ENCODE measurements at places on chromosomes 7 and 10.

DNA sequence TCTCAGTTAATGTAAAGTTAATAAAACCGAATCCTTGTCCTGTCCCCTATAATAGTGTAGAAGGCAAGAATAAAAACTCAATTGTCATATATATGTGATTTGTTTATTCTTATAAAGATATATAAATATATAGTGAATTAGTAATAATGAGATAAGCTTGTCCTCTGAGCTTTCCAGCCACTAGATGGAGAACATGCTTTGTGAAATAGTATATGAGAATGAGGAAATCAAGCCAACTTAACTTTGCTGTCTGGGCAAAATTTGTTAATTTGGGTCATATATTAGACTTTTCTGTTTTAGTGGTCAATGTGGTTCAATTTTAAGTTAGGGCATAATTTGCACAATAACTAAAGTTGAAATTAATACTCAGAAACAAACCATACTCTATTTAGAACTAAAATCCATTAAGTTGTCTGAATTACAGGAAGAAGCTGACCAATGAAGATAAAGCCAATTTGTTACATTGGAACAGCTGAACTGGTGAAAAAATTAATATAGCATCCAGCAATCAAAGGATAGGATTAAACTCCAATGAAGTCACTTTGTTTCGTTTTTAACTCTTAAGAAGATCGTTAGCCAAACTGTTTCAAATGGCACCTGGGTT, 595.0 kb downstream of the ARL4A start:
- no peak for DNase-seq

DNA sequence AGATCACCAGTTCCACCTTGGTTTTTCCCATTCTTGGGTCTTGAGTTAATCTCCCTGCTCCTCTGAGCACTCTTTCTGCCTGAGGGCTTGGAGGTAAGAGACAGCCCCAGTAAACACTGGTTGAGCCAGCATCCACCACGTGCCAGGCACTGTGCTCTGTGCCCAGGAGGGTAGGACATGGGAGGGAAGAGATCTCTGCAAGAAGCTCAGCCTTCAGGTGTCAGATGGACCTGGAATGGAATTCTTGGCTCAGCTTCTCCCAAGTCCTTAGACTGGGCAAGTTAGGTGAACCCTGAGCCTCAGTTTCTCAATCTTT, 2.5 kb downstream of the ZYX start:
- DNase-seq: no peak

DNA sequence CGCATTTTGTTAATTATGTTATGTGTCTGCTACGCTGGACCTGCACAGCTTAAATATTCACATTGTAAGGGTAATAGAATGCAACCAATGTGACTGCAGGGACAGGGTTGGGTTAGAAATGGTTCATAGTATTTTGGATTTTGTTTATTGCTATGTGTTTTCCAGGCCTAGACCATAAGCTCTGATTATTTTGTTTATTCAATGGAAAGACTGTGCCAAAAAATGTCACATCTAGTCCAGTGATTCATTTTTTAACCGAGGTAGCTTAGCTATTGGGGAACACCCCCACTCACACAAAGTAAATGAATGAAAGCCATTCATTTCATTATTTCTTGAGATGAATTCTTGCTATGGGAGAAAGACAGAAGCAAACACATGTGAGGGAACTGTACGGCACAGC, 516.5 kb upstream of the ANKRD30A start:
- DNase-seq: no peak

- no peak for DNase-seq
Observed at GRCh38 chr7:91165846-91166230, 98.4 kb upstream of the FZD1 start.

DNA sequence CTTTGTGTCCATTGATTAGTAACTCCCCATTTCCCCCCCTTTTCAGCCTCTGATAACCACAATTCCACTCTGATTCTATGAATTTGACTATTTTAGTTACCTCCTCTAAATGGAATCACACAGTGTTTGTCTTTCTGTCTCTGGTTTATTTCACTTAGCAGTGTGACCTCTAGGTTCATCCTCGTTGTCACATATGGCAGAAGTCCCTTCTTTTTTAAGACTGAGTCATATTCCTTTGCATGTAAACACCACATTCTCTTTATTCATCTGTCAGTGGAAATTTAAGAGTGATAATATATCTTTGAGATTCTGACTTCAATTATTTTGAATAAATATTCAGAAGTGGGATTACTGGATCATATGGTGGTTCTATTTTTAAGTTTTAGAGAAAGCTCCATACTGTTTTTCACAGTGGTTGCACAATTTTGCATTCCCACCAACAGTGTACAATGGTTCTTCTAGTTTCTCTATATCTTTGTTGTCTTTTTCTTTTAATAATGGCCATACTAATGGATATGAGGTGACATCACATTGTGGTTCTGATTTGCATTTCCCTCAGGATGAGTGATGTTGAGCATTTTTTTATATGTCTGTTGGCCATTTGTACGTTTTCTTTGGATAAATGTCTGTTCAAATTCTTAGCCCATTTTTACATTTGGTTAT, 126.1 kb upstream of the GRB10 start:
- no peak for DNase-seq

GRCh38 chr7:53491051-53491450, 455.6 kb downstream of the POM121L12 start:
- DNase-seq: no peak

DNA sequence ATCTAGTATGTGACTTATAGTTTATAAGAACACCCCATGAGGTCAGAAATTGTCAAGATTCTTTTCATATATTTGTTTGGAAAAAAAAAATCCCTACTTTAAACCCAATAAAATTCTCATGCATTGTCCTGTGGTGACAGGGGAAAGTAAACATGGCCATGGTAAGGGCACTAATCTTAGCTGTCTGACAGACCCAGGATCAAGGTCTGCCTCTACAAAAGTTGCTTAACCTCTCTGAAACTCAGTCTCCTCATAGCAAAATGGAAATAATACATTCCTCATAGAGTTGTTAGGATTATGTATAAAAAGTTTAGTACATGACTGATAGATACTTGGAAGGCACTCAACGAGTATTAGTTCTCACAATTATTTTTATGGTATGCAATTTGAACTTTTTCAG, 22.3 kb upstream of the AKAP9 start:
- no peak for DNase-seq

DNA sequence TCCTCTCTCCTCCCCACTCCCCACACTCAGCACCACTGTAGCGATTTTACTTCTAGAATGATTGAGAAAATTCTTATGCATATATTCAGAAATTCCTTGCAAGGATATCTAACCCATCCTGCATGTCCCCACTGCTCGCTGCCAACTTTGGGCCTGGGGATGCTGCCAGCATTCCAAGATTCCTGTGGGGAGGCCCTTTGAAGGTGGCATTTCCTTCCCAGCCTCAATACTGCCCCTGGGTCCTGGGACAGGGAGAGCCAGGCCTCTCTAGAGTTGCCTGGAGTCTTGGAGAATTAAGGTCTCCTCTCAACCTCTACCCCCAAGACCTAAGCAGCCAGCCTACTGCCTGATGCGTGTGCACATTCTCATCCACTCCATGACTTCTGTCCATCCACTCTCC, 303.5 kb downstream of the NEBL start:
- DNase-seq: no peak

GRCh38 chr10:54372179-54372578, 428.9 kb downstream of the PCDH15 start:
- DNase-seq: no peak

GRCh38 chr7:102917436-102918353, 4.9 kb downstream of the LRRC17 start:
- DNase-seq: no peak

DNA sequence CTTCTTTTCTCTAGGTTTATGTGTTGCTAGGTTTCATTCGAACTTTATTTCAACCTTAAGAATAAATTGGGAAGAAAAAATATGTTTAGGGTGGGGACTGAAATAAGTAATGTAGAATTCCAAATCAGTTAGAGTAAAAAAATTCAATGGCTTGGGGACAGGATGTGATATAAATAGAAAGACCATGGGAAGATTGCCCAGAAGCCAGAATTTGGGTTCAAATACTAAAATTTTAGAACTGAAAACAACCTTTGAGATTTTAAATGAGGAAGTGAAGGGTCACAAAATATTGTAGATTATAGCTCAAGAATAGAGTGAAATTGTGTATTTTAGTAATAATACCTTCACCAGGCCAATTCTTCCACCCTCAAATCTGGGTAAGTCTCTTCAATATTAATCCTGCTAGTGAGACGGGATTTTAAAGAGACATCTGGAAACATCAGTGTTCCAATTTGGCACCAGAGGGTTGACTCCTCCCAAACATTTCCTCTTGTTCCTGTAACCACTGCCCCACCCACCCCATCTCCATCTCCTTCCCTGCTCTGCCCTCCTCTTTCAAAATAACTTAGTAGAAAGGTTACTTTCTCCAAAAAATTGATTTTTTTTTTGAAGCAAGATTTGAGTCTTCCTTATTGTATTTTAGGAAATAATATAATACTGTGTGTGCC, 51.3 kb upstream of the FAM3C start:
- DNase-seq: no peak

DNA sequence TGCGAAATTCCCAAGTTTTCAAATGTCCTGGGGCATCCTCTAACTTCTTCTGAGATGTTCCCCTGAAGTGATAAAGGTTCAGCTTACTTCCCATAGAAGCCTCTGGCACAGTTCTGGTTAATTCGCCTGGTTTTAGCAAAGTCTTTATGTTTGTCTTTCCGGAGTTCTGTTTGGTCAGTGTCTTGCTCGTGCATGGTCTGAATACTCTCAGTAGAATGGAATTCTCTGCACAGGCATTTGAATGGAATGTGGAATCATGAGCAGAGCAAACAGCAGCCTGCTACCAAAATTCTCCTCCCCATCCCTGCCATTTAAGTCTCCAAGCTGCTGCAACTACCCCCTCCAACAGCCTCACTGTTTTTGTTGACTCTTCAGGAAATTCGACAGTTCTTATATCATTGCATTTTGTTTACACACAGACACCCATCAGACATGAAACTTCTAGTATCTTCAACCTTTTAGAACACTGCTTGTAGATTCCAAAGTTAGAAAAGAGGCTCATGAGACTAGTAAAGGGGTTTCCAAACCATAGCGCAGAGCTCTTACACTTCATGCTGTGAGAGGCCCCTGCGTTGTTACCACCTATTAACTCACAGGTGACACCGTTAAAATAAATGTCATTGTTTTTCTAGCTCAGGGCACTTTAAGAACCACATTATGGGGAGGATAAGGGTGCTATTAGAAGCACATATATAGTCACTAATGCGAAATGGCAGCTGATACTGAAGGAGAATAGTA, 129.7 kb downstream of the PLCE1 start:
- no peak for DNase-seq

DNA sequence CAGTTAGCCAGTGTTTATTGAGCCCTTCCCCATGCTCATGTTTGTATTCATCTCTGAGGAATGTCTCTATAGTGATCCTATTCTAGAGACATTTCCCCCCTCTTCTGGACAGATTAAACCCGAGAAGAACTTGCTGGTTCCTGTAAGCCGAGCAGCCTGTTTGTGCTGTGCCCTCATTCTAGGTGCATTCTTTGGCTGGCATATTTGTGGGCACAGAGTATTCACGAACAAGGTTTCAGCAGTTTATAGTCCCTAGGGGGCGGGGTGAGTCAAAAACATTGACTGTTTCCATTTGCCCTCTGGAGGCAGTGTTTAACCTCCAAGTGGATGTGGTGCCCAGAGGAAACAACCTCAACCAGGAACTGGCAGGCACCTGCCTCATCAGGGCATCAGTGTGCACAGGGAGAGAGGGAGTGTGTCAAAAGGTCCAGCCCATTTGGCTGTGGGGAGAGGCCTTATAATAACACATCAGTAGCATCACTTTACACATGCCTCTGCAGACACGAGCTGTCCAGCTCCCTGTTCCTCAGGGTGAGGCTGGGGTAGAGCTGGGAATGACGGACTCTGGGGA, 273.3 kb upstream of the LRGUK start:
- no peak for DNase-seq

DNA sequence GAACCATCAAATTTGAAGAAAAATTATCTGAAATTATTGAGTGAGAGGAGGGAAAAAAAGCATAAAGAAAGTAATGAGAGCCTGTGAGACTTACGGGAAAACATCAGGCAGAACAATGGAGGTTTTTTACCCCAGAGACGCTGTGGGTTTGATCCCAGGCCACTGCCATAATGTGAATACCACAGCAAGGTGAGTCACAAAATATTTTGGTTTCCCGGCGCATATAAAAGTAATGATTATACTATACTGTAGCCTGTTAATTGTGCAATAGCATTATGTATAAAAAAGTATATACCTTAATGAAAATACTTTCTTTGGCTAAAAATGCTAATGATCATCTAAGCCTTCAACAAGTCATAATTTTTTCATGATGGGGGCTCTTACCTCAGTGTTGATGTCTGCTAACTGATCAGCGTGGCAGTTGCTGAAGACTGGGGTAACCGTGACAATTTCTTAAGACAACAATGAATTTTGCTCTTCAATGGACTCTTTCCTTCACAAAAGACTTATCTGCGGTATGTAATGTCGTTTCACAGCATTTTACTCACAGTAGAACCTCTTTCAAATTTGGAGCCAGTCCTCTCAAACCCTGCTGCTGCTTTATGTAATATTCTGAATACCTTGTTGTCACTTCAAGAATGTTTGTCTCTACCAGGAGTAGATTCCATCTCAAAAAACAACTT, 97.0 kb upstream of the FAM20C start:
- DNase-seq: no peak

DNA sequence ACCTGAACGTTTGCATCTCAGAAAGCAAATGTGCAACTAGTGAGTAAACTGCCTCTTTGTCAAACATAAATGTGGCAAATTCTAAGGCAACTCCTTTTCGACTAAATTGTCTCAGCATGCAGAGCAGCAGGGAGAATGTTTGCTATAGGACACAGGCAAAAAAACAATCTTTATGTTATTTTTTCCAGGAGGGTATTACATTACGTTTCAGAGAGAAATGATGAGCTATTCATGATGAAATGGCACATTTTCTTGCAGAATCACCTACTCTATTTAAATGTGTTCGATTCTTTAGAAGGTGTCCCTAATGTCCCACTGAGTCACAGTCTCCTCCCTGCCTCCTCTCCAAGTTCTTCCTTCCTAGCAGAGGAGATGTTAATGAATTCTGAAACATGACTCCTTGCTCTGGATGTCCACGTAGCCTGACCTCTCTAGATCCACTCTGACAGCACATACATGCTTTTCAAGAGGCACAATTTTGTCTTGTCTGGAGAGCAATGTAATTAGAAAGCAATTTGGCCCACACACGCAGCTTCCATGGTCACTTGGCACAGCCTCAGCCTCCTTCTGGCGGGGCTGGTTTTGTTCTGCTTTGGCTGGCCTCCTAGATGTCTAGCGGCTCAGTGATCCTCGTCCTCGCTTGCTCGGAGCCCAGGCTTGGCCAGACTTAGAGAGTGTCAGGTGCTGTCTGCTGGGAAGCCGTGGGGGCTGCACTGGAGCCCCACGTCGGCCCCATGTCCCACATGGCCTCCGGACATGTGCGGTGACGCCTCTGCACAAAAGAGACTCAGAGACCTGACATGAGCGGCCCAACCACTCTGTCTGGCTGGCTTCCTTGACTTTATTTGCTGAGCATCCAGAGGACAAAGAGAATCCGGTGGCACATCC, 125.7 kb upstream of the ZNF438 start:
- no peak for DNase-seq

- no peak for DNase-seq
Observed at GRCh38 chr10:71582019-71582418, 137.6 kb downstream of the C10orf105 start.

- no peak for DNase-seq
Observed at GRCh38 chr10:35017608-35018007, 72.5 kb downstream of the CUL2 start.

GRCh38 chr7:55538538-55538937, 33.8 kb downstream of the VOPP1 start:
- no peak for DNase-seq

Data from stimulated activated CD8-positive, alpha-beta memory T cell treated with anti-CD3 and anti-CD28 coated beads, Interleukin-4, amount 100 ng/mL, for 4 hours (primary cell).